ENCODE measurements at places on chromosomes 4 and X.

- DNase-seq = no peak
These were observed 239.0 kb upstream of the HTR2C start for GRCh38 chrX:114344756-114345349.

DNA sequence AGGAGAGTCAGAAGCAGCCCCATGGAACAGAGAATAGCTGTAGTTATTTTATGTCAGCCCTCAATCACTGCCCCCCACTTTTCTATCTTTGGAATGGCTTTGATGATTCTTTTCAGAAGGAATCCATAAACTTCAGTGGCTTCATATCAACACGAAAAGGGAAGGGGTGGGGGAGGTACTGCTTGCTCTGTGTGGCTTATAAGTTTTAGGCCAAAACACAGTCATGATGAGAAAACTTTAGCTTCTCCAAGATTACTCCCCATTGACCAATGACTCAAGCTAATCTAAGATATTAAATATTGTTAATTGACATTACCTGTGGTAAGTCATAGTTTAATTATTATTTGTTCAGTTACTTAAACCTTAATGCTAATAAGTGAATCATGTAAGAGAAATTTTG, 669.6 kb upstream of the FAM241A start:
- no peak for DNase-seq

DNA sequence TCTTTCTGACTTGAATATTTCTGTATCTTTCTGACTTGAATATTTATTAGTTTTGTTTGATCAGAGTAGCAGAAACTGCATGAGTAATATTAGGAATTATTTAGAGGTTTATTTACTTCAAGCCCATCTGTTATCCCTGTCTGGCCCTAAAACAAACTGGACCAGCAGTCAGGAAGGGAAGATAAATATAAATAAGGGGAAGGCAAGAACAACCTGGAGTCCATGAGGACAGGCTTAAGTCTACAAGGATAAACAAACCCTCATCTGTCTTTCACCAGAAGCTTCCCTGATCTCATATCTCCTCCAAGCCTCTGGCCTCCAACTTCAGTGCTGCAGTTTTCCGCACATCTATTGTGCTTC, 524.9 kb downstream of the CENPC start:
- no peak for DNase-seq

DNA sequence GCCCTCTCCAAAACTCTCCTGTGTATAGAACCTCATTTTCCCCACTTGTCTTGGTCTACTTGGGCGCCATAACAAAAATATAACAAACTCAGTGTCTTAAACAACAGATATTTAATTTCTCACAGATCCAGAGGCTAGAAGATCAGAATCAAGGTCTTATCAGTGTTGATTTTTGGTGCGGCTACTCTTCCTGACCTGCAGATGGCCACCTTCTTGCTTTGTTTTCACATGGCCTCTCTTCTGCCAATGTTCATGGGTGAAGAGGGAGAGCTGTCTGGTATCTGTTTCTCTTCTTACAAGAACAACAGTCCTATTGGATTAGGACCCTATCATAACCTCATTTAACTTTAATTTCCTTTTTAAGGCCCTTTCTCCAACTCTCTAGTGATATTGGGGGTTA, 177.3 kb downstream of the PABPC4L start:
- no peak for DNase-seq

DNA sequence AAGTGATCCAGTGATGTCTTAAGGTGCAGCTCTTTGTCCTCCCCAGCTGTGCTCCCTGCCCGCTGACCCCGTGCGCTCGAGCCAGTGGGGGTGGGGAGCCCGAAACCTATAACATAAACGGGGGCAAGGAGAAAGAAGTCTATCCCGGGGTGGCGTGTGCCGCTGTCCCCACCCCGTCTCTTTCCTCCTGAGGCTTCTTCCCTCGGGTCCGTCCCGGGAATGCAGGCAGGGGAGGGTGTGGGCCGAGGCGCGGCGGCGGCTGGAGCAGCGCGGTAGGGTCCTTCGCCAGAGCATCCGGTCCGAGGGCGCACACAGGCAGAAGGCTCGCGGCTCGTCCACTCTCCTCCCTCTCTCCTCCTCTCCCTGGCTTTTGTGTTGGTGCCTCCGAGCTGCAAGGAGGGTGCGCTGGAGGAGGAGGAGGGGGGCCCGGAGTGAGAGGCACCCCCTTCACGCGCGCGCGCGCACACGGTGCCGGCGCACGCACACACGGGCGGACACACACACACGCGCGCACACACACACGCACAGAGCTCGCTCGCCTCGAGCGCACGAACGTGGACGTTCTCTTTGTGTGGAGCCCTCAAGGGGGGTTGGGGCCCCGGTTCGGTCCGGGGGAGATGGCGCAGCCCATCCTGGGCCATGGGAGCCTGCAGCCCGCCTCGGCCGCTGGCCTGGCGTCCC, at the start of gene RAB33A:
Gene RAB33A, plus strand, starts transcription at position 517 of the 681 bp plus-strand sequence. Its CDS starts 101 bp downstream, at position 618.
- peak; percentile 54 for DNase-seq

GRCh38 chr4:187921946-187922623, 73.5 kb upstream of the ZFP42 start:
- DNase-seq = no peak

GRCh38 chrX:49930039-49930438, 7.6 kb downstream of the CLCN5 start:
- DNase-seq = no peak

DNA sequence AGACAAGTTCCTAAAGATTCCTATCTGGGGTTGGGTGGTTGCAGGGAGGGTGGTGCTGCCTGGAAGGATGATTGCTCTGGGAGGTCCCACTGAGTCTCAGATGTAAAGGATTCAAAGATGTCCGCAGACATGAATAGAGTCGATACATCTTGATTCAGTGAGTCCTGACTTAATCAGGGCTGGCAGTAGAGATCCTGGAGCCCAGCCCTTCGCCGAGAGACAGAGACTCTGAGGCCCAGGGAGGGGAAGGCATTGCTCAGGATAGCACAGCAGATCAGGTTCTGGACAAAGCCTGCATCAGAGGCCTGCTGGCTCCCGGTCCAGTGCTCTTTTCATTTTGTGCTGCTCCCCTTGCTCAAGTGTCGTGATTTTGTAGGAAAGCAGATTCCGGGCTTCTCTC, 21.7 kb downstream of the PJA1 start:
- DNase-seq = no peak

DNA sequence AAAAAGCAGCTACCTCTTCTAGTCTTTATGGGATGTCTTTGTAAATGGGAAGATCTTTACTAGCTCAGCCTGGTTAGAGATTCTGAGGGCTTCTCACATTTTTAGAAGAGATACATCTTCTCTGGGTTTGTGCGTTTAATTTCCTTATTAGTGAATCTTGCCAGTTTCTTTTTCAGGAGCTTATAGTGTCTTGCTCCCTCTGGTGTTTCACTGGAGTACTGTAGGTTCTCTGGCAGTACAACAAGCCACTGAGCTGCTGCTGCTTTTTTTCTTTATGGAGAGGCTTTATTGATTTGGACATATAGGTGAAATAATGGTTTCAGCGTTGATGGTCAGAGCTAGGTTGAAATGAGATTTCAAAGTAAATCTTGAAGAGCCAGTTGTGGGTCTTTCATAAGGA, 82.9 kb downstream of the LAS1L start:
- no peak for DNase-seq

All from activated CD8-positive, alpha-beta memory T cell treated with anti-CD3 and anti-CD28 coated beads, Interleukin-2, amount 50 U/mL, for 48 hours (primary cell).